ENCODE measurements at places on chromosomes 16 and 17.

- no peak for DNase-seq
These were observed 37.2 kb downstream of the ITGAE start for GRCh38 chr17:3763777-3764170.

- no peak for DNase-seq
These were observed 111.7 kb downstream of the ABCA8 start for GRCh38 chr17:68843522-68843921.

- DNase-seq: no peak
These were observed 96.3 kb upstream of the ZNF750 start for GRCh38 chr17:82935966-82936767.

DNA sequence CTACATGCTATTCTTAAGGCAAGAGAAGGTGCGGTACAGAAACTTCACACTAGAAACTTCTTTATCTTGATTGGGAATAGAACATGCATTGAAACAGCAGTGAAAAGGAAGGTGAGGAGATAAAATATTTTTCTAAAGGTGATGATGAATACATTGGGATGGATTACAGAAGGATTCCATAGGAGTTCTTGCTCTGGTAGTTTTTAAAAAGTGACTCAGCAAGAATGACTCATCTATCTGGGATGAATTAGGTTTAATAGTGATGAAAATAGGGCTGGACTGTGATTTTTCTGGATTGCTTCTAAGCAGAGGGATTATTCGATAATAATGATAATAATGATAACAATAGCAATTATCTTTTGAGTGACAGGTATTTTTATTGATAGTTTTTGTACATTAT, 65.6 kb upstream of the HS3ST4 start:
- no peak for DNase-seq

- DNase-seq: no peak
These were observed 481 bp downstream of the CNTROB start for GRCh38 chr17:7932483-7932891.

DNA sequence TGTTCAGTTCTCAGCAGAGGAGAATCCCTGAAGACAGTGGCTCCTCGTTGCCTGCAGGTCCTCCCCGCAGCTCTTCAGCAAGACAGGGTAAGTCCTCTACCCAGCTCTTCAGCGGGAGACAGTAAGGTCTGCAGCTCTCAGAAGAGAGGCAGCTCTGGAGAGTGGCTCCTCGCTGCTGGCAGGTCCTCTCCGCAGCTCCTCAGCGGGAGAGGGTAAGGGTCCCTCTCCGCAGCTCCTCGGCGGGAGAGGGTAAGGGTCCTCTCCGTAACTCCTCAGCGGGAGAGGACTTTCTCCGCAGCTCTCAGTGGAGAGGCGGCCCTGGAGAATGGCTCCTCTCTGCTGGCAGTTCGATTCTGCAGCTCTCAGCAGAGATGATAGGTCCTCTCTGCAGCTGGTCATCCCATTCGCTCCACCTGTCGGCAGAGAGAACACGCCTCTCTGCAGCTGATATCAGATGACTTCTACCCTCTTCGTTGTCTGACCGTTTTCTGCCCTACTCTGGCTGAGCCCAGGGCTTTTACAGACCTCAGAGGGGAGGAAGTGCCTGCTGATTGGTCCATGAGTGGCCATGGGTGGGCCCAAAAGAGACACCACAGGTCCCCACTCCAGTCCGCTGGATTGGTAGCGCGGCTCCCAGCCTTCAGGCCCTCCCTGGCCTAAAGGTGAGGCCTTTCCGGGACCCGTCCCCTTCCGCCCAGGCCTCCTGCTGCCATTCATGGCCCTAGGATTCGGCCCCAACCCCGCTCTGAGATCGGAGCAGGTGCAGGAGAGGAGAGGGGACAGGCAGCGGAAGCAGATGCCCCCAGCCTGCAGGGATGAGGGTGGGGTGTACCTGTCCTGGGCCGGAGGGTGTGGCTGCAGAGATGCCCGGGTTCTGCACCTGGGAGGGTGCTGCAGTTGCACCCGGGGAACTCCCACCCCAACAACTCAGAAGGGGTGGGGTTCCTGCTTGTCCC, 11.9 kb upstream of the SHCBP1 start:
- DNase-seq: peak; percentile 43

GRCh38 chr17:16878084-16878483, 93.8 kb downstream of the TNFRSF13B start:
- no peak for DNase-seq

DNA sequence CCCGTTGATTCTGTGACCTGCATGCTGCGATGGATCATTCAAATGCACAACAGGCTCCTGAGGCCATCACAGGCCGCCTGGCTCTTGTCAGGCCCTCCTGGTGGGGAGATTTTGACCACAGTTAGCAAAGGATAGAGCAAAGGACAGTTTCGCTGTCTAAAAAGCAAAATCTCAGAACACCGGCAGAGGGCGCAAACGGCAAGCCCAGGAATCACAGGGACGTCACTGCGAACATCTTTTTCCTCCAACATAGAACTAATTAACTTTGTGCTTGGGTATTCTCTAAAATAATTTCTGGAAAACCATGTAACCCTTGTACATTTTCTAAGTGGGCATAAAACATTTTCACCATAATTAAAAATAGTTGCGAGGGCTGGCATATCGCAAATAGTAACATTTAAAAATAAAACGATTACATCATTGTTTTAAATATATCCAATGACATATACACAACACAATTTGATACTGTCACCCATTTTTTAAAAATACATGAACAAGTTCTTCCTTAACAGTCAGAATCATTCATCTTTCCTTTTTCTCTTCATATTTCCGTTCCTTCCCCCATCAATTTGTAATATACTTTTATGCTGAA, 19.7 kb upstream of the SLC47A1 start:
- DNase-seq: peak; percentile 9

- no peak for DNase-seq
These were observed 337.7 kb downstream of the TOX3 start for GRCh38 chr16:52209227-52209626.

DNA sequence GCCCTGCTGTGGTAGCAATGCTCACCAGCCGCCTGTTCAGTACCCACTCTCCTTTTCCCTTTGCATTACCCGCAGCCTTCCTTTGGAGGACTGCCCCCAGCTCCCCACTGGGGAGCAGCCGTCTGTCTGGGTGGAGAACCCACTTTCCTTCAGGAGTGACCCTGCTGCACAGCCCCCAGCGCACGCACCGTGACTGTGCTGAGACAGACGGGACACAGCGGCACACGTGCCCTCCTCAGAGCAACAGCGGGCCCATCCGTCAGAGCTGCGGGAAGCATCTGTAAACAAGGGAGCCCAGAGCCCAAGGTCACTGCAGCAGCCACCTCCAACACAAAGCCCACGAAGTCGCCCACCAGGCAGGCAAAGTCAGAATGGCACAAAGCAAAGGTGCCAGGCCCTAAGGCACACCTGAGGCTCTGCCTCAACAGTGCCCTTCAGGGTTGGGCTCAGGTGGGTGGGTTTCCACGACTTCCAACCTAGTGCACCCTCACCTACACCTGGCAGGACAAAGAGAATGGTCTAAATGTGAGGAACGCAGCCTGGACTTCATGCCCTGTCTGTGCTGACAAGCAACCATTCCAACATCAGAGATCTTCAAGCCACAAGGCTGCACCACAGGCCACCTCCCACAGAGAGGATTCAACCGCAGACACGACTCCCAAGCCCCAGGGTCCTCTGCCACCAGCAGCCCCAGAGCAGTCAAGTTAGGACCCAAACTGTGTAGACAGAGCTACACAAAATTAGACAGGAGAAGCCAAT, 9.9 kb downstream of the AXIN1 start:
- no peak for DNase-seq

- DNase-seq: no peak
These were observed 4.1 kb upstream of the WDR24 start for GRCh38 chr16:694187-694862.

DNA sequence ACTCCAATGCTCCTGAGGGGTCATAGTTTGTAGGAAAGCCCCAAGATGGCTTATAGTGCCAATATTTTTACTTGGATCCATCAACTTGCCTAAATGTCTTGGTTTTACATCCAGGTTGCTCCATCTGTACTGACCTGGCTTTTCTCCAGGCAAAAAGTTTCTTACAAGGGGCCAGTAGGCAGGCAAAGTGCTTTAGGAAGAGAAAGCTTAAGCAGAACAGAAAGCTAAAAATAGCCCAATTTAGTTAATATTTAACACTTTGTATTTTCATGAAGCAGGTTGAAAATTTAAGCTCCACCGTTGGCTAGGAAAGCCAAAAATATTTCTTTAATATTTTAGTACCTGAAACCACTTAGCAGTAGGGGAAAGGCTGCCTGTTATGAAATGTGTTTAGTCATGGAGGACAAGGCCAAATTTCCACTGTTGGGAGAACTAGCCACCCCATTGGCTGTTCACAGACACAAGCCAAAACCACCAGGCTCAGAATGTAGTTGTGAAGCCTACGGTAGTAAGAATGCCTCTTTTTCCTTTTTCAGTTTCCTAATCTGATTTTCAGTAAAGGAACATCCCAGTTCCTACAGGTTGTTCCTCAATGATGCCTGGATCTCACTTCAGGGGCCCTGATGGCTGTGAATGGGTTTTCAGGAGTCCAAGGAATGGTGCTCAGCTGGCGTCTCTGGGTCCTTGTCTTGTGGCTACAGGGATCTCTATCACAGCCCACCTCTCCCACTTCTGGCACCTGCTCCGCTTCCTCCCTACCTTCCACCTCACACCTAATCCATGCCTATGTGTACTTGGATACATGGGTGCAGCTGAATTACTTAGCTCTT, 324.8 kb downstream of the PMP22 start:
- DNase-seq: no peak

DNA sequence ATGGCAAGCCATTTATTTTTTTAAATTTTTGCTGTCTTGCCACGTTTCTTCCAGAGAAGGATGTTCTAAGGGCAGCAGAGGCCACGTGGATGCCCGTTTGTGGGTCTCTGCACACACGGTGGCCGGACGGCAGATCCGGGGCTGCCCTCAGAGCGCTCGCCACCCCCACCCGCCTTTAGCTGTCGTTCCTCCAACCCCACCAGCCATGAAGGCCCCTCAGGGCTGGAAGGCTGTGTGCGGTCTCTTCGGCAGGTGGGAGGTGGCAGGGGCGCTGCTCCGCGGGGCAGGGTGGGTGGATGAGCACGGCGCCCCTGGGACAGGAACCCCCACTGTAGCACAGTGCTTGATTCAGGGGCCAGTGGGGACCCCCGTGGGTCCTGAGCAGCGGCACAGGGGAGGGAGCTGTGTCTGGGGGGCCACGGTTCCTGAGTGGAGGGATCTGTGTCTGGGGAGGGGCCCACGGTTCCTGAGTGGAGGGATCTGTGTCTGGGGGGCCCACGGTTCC, 49.7 kb downstream of the ZFPM1 start:
- no peak for DNase-seq

- DNase-seq: no peak
These were observed 86.6 kb upstream of the RBBP6 start for GRCh38 chr16:24452724-24453123.

- no peak for DNase-seq
These were observed 33.2 kb downstream of the CYB5D2 start for GRCh38 chr17:4175921-4176807.

- DNase-seq: no peak
These were observed 22.0 kb downstream of the FLYWCH1 start for GRCh38 chr16:2933701-2934100.

GRCh38 chr17:17503566-17504130, 7.5 kb upstream of the RASD1 start:
- DNase-seq: no peak

DNA sequence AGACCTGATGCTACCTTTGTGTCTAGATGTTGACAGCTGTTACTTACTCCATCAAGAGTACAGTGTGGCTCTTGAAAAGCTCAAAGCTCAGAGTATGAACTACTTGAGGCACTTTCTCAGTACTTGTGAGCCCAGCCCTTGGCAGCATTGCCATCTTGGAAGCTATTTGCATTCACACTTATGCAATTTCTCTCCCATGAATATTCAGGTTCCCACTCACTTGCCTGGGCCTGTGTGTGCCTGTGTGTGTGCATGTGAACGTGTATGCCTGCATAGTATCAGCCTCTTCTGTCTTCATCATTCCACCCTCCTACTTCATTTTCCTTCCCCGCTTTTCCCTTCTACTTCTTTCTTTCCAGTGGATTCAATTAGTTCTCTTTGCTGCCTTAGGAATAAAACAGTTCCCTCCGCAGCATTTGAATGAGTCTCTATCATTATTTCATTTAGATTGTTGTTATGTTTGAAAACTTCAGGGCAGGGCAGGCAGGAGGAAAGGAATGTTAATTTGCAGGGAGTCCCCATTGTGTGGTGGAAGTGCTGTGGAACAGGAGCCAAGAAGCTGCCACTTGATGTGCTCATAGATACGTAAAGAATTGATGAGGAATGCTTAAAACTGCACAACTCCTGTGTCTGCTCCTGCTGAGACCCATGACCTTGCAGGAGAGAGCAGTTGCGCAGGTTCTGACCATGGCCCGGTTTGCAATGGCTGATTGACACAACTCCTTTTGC, 58.9 kb downstream of the HS3ST4 start:
- no peak for DNase-seq

- DNase-seq: no peak
These were observed 42.4 kb upstream of the MEAK7 start for GRCh38 chr16:84546669-84547545.

GRCh38 chr16:71537643-71538042, 11.4 kb downstream of the CHST4 start:
- peak; percentile 38 for DNase-seq

DNA sequence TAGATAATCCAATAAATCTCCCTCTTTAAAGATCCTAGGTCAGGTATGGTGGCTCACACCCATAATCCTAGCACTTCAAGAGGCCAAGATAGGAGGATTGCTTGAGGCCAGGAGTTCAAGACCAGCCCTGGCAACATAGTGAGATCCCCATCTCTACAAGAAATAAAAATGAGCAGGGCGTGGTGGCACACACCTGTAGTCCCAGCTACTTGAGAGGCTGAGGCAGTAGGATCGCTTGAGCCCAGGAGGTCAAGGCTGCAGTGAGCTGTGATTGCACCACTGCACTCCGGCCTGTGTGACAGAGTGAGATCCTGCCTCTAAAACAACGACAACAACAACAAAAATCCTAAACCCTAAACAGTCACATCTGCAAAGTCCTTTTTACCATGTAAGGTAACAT, 2.0 kb upstream of the CCL22 start:
- DNase-seq: no peak

- peak; percentile 94 for DNase-seq
These were observed at the start of gene MBTD1 for GRCh38 chr17:51259564-51260236. Gene MBTD1 (minus strand): TSS chr17:51260049. CDS start chr17:51225161, 34,888 bp downstream.

- no peak for DNase-seq
These were observed 10.9 kb downstream of the UBALD2 start for GRCh38 chr17:76276069-76276431.

- no peak for DNase-seq
These were observed 11.3 kb upstream of the PITPNM3 start for GRCh38 chr17:6567528-6568183.

- no peak for DNase-seq
These were observed 72.0 kb downstream of the STXBP4 start for GRCh38 chr17:55040611-55041010.
